ENCODE measurements at places on chromosomes 11 and 22.

GRCh38 chr11:121944556-121945230, 171.3 kb downstream of the BLID start:
- no peaks in the 10 kb centered on the region for H3K4me1 ChIP-seq
- H3K27me3 ChIP-seq = no peaks in the 10 kb centered on the region
- no peak overlapping the region for H3K4me3 ChIP-seq
- H3K27ac ChIP-seq = no peak overlapping the region
- DNase-seq = no peak
- no peaks in the 10 kb centered on the region for H3K36me3 ChIP-seq

DNA sequence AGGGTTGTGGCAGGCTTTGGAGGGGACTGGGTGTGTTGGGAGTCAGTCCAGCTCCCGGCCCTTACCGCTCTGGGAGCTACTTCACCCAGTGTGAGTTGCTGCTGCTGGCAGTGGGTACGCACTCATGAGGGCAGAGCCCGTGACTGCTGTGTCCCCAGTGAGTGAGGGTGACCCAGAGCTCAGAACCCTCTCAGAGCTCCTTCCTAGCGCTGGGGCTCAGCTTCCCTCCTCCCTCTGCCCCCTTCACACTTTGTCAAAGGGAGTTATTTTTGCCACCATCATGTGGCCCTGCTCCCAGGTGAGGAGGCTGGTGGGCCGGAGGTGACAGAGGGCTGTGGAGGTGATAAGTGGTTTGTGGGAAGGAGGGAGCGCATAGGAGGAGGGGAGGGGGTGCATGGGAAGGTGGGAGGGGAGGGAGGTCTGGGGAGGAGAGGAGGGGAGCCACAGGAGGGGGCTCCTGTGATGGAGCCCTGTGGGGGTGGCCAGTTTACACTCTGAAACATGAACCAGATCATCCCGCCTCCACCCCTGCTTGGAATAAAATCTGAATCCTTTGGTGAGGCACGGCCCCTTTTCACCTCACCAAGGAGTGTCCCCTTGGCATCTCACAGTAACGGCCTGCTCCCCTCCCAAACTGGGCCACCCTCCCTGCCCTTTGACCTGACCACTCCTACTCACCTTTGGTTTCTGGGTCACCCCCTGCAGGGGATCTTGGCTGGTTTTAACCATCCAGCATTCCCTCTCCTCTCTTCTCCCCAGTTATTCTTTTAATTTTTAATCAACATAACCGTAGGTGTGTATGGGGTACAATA, 9.9 kb downstream of the NDUFV1 start:
- no peak for DNase-seq
- H3K36me3 ChIP-seq = peaks cover 13% of the 10 kb centered on the region
- H3K4me1 ChIP-seq = peaks cover 23% of the 10 kb centered on the region

DNA sequence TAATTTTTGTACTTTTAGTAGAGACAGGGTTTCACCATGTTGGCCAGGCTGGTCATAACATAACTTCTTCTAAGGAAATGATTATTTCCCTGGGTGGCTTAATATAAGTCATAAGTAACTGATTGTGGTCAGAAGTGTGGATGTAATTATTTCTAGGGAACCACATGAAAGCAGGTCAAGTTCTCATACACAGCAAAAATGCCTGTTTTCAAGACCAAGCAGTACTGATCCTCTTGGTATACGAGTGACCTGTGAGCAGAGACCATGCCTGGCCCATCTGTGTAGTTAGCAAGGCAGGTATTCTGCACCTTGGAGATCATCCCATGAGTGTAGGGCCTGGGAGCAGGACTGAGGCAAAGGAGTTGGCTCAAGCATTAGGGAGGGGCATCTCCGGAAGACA, 32.5 kb upstream of the NUCB2 start:
- H3K27me3 ChIP-seq = no peaks in the 10 kb centered on the region
- H3K27ac ChIP-seq = no peak overlapping the region
- no peak overlapping the region for H3K4me3 ChIP-seq

GRCh38 chr11:129251067-129251466, 58.9 kb upstream of the ARHGAP32 start:
- H3K4me1 ChIP-seq = peaks cover 3% of the 10 kb centered on the region
- no peaks in the 10 kb centered on the region for H3K36me3 ChIP-seq
- no peaks in the 10 kb centered on the region for H3K27me3 ChIP-seq
- no peak overlapping the region for H3K4me3 ChIP-seq

GRCh38 chr11:87849216-87849615, 326.0 kb downstream of the RAB38 start:
- no peaks in the 10 kb centered on the region for H3K27me3 ChIP-seq
- no peak overlapping the region for H3K27ac ChIP-seq
- H3K4me1 ChIP-seq = no peaks in the 10 kb centered on the region
- H3K36me3 ChIP-seq = no peaks in the 10 kb centered on the region
- DNase-seq = no peak

DNA sequence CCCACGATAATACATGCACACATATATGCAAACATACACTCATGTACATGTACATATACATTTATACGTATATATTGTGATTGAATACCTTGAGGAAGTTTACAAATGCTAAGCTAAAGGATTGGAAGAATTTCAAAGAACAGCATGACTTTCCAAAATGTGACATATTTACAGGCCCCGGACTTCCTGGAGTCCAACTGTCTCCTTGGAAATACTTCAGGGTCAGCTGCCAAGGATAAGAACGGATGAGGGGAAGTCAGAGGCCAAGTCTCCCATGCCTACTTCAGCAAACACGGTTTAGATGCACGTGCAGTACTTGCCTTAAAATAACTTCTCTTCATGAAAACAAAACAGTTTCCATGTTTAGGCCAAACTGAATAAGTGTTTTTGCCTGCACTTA, 213.6 kb downstream of the DYNC2H1 start:
- H3K4me1 ChIP-seq = peaks cover 8% of the 10 kb centered on the region
- no peaks in the 10 kb centered on the region for H3K27me3 ChIP-seq
- H3K36me3 ChIP-seq = no peaks in the 10 kb centered on the region

DNA sequence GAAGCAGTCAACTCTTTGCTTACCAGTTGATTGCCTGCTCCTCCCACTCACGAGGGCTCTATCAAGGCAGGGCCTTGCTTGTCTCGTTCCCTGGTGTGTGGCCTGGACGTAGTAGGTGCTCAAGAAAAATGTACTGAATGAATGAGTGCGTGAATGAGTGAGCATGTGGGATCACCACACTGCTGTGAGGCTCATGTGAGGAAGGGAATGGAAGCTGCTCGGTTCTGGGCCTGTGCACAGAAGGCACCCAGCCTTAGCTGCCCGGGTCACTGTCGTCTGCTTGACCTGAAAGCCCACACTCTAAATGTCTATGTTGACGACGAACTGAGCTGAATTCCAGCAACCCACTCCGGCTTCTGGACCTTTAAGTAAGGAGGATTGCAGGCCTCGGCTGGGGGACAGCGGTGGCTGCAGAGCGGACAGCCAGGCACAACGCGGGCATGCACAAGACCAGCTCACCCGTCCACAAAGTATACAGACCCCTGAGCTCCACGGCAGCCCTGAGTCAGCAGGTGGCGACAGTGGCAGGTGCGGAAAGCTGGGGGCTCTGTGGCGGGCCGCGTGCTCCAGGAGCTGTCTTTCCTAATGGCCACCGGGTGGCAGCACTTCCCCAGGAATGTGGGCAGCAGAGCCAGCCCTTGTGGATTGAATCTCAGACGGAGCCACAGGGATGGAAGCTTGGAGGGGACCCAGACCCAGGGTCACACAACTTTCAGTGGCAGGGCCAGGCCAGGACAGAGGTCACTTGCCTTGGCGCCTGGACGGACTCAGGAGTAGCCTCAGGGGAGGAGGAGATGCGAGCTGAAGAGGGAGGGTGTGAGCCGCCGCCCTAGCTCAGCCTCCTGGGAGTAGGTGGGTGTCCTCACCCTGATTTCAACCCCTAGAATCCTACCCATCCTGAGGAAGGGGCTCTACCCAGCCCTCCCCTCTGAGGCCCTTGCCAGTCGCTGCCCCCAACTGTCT, 5.0 kb upstream of the PICK1 start:
- no peaks in the 10 kb centered on the region for H3K36me3 ChIP-seq
- no peaks in the 10 kb centered on the region for H3K27me3 ChIP-seq
- H3K4me3 ChIP-seq = no peak overlapping the region
- H3K27ac ChIP-seq = no peak overlapping the region

GRCh38 chr11:63805844-63806415, 7.3 kb upstream of the SPINDOC start:
- peaks cover 3% of the 10 kb centered on the region for H3K4me1 ChIP-seq
- no peaks in the 10 kb centered on the region for H3K36me3 ChIP-seq
- DNase-seq = no peak
- H3K27me3 ChIP-seq = no peaks in the 10 kb centered on the region
- no peak overlapping the region for H3K4me3 ChIP-seq

- H3K27ac ChIP-seq = no peak overlapping the region
- H3K27me3 ChIP-seq = no peaks in the 10 kb centered on the region
- no peak for DNase-seq
- H3K4me1 ChIP-seq = no peaks in the 10 kb centered on the region
- no peak overlapping the region for H3K4me3 ChIP-seq
Measured at GRCh38 chr11:132549001-132549400, 983.3 kb downstream of the OPCML start.

GRCh38 chr22:29530716-29531115, 22.8 kb downstream of the THOC5 start:
- no peaks in the 10 kb centered on the region for H3K27me3 ChIP-seq
- DNase-seq = no peak
- no peak overlapping the region for H3K4me3 ChIP-seq
- H3K4me1 ChIP-seq = no peaks in the 10 kb centered on the region
- H3K27ac ChIP-seq = no peak overlapping the region

DNA sequence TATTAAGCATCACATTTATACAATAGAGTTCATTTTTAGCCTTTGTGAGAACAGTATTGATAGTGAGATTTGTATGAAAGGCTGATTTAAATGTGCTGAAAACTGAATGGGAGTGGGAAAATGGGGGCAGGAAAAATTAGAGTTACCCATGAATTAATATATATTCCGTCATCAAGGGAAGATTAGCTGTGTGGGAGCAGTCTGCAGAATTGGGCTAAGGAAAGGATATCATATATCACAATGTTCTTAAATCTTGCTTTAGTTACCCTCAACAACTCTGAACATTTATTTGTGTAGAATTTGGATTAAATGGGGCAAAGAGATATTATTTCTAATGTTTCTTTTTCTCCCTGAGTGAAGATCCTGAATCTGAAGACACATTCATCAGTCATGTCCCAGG, at the start of gene OR51Q1:
OR51Q1 (plus strand) TSS at position 301 of the 400 bp plus-strand sequence; CDS start at position 391, 90 bp downstream.
- H3K27me3 ChIP-seq = no peaks in the 10 kb centered on the region
- H3K27ac ChIP-seq = no peak within 1 kb of the TSS
- H3K4me1 ChIP-seq = no peaks in the 10 kb centered on the region
- no peaks in the 10 kb centered on the region for H3K36me3 ChIP-seq

GRCh38 chr22:19115628-19116027, 6.6 kb downstream of the DGCR2 start:
- peaks cover 60% of the 10 kb centered on the region for H3K4me1 ChIP-seq
- no peak overlapping the region for H3K4me3 ChIP-seq
- H3K27me3 ChIP-seq = no peaks in the 10 kb centered on the region
- DNase-seq = no peak

GRCh38 chr22:35605369-35605680, 11.8 kb downstream of the MB start:
- H3K27me3 ChIP-seq = no peaks in the 10 kb centered on the region
- H3K4me3 ChIP-seq = no peak overlapping the region
- H3K4me1 ChIP-seq = peaks cover 4% of the 10 kb centered on the region

- no peaks in the 10 kb centered on the region for H3K36me3 ChIP-seq
- no peak overlapping the region for H3K27ac ChIP-seq
- no peak for DNase-seq
- no peaks in the 10 kb centered on the region for H3K4me1 ChIP-seq
- no peak overlapping the region for H3K4me3 ChIP-seq
Measured at GRCh38 chr22:41713004-41713403, 13.7 kb downstream of the MEI1 start.

- no peaks in the 10 kb centered on the region for H3K27me3 ChIP-seq
- DNase-seq = no peak
- no peaks in the 10 kb centered on the region for H3K4me1 ChIP-seq
- H3K36me3 ChIP-seq = no peaks in the 10 kb centered on the region
Measured at GRCh38 chr11:113484223-113484622, 9.0 kb upstream of the DRD2 start.
